ENCODE measurements at places on chromosomes 13 and 19. TPM values are rescaled to one million over a fixed set of nuclear protein-coding genes. Genes with fewer than 3 reads are reported as not detected.

GRCh38 chr19:49347835-49348234, 12.6 kb downstream of the CD37 start:
- peaks cover 1% of the 10 kb centered on the region for H3K27me3 ChIP-seq
- H3K36me3 ChIP-seq: peaks cover 32% of the 10 kb centered on the region
- DNase-seq: peak; percentile 68
- H3K27ac ChIP-seq: no peak overlapping the region
- H3K4me1 ChIP-seq: no peaks in the 10 kb centered on the region
- no peak overlapping the region for H3K4me3 ChIP-seq

DNA sequence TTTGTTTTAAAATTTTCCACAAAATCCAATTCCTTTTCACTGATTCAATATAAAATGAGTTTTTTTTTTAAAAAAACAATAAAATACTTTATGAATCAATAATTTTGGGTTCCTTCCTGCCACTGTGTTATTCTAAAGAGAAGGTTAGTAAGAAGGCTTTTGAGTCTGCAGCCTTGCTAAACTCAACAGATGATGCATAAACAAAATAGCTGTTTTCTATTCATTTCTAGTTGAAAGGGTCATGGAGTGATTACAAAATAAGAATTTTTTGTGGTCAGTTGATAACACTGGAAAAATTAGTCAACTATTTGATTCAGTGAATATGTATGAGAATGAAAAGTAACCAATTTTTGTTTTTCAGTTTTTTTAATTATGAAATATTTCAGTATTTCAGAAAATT, 169.9 kb downstream of the VWA8 start:
- no peak for DNase-seq
- H3K4me3 ChIP-seq: no peak overlapping the region
- no peak overlapping the region for H3K27ac ChIP-seq
- no peaks in the 10 kb centered on the region for H3K27me3 ChIP-seq

DNA sequence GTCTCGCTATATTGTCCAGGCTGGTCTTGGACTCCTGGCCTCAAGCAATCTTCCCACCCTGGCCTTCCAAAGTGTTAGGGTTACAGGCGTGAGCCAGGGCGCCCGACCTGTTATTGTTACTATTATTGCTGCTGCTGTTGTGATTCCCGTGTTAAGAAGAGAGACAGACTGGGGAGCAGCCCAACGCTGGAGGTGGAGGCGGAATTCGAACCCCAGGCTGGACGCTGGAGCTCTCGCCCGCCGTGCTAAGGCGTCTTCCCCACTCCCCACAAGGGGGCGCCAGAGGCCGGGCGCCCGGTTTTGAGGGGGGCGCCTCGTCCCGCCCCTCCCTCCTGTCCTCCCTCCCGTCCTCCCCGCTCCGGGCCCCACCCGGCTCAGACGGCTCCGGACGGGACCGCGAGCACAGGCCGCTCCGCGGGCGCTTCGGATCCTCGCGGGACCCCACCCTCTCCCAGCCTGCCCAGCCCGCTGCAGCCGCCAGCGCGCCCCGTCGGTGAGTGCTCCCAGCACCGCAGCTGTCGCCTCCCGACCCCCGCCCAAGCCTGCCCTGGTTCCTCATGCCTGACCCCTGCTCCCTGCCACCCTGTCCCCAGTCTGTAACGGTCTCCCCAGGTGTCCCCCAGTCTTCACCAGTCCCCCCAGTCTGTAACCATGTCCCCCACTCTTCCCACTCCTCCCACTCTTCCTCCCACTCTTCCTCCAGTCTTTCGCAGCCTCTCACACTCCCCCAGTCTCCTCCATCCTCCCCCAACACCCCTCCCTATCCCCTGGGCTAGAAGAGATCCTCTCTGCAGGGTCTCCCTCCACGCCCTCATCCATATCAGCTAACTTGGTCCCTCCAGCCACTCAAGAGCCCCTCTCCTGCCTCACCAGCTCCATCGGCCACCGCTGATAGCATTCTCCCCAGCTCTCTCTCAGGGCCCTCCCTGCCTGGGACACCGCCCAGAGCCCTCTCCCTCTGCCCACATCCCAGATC, at the start of gene EHD2:
Gene EHD2, plus strand, starts transcription at position 377 of the 976 bp plus-strand sequence. CDS start 3,191 bp downstream, outside the sequence.
- H3K4me1 ChIP-seq: peaks cover 39% of the 10 kb centered on the region
- peak within 1 kb of the TSS; percentile 77 for H3K27ac ChIP-seq
- peak; percentile 60 for DNase-seq
- no peaks in the 10 kb centered on the region for H3K27me3 ChIP-seq
- H3K4me3 ChIP-seq: peak within 1 kb of the TSS; percentile 93

GRCh38 chr13:79361299-79361698, 44.8 kb downstream of the RBM26 start:
- no peak overlapping the region for H3K4me3 ChIP-seq
- H3K27me3 ChIP-seq: no peaks in the 10 kb centered on the region
- peaks cover 21% of the 10 kb centered on the region for H3K4me1 ChIP-seq
- DNase-seq: no peak
- no peak overlapping the region for H3K27ac ChIP-seq
- H3K36me3 ChIP-seq: peaks cover 28% of the 10 kb centered on the region

GRCh38 chr19:46787331-46788261, 798 bp downstream of the SLC1A5 start:
- peak; percentile 57 for DNase-seq
- H3K27ac ChIP-seq: peak overlapping the region; percentile 97

GRCh38 chr13:27961227-27962085, 7.7 kb downstream of the CDX2 start:
- DNase-seq: no peak
- no peaks in the 10 kb centered on the region for H3K36me3 ChIP-seq
- peak overlapping the region; percentile 46 for H3K4me3 ChIP-seq
- peaks cover 5% of the 10 kb centered on the region for H3K4me1 ChIP-seq
- H3K27me3 ChIP-seq: peaks cover 61% of the 10 kb centered on the region

- no peak for DNase-seq
- no peak overlapping the region for H3K4me3 ChIP-seq
- peaks cover 13% of the 10 kb centered on the region for H3K36me3 ChIP-seq
- peaks cover 46% of the 10 kb centered on the region for H3K4me1 ChIP-seq
- H3K27ac ChIP-seq: no peak overlapping the region
These were observed 24.4 kb downstream of the PLA2G4C start for GRCh38 chr19:48085904-48086864.

DNA sequence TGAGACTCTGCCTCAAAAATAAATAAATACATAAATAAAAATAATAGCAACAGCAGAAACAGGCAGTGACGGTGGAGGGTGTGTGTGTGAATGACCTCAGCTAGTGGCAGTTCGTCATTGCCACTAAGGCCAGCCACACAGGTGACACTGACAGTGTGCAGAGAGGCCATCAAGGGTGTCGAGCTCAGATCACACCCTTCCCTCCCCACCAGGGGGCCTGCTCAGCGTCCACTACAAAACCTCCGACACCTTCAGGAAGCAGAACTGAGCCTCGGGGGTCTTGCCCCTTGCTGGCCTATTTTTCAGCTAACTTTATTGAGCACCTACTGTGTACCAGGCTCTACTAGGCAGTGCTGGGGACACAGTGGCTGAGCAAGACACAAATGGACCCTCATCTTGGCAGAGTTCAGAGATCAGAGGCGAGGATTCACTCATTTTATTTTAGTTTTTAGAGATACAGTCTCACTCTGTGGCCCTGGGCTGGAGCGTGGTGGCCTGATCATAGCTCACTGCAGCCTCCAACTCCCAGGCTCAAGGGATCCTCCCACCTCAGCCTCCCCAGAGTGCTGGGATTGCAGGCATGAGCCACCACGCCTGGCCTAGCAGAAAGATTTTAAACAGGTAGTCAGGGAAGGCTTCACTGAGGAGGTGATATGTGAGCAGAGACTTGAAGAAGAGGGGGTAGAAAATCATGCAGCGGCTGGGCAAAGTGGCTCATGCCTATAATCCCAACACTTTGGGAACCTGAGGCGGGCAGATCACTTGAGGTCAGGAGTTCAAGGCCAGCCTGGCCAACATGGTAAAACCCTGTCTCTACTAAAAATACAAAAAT, 30.3 kb upstream of the SEMA6B start:
- peaks cover 9% of the 10 kb centered on the region for H3K27me3 ChIP-seq
- H3K36me3 ChIP-seq: no peaks in the 10 kb centered on the region
- DNase-seq: no peak
- H3K4me1 ChIP-seq: peaks cover 6% of the 10 kb centered on the region
- no peak overlapping the region for H3K27ac ChIP-seq

Gene MATK
- total RNA-seq: not detected

Gene NKPD1
- total RNA-seq: 0.17 TPM

Gene SLC17A7
- total RNA-seq: 0.07 TPM

Gene SRRM5
- total RNA-seq: 0.21 TPM

Gene TIMM44
- 49.1 TPM for total RNA-seq

Gene HOMER3
- total RNA-seq: 82.4 TPM

Gene TGFBR3L
- 12.6 TPM for total RNA-seq

Gene CGB5
- total RNA-seq: not detected

Gene EXOSC5
- 18.6 TPM for total RNA-seq
